M059J (cell line): ENCODE measurements at places on chromosomes 1 and 21.

- DNase-seq, result no peak
Measured at GRCh38 chr1:175390522-175391254, 198.1 kb upstream of the KIAA0040 start.

- DNase-seq, result no peak
Measured at GRCh38 chr1:203037509-203038190, 11.4 kb downstream of the PPFIA4 start.

GRCh38 chr1:246773213-246773641, 49.0 kb downstream of the SCCPDH start:
- no peak for DNase-seq

DNA sequence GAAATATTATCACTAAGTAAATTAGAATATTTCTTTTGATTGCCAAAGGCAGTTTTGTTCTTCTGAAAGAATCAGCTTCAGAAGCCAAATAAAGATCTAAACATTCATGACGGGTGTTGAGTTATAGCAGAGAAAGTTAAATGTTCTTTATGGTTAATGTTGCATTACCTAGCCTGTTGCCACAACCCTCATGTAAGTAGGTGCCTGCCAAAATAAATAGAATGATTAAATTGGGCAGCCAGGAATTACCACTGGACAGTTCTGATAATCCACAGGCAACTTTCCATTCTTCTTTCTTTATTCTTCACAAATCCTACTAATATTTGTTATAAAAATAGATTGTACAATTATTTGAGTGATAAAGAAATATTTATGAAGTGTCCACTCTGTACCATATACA, 217.9 kb upstream of the NRIP1 start:
- DNase-seq, result no peak

DNA sequence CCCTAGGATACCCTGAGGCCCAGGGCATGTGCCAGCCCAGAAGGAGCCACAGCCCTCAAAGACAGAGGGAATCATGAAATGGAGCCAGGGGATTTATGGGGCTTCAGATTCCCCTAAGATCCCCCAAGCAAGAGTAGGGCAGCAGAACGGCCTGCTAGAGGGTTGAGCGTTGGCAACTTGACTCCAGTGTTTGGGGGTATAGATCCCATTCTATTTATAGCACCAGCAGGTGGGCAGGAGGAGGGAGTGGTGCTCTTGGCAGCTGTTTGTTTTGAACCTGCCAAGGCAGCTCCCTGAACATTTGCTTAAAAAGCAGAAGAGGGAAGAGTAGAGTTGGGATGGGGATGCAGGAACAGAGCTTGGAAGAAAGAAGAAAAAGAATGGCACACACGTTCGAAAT, 33.7 kb downstream of the GLUL start:
- DNase-seq, result no peak

- DNase-seq, result peak; percentile 60
Measured at GRCh38 chr1:199399996-199400724, 627.4 kb upstream of the NR5A2 start.

DNA sequence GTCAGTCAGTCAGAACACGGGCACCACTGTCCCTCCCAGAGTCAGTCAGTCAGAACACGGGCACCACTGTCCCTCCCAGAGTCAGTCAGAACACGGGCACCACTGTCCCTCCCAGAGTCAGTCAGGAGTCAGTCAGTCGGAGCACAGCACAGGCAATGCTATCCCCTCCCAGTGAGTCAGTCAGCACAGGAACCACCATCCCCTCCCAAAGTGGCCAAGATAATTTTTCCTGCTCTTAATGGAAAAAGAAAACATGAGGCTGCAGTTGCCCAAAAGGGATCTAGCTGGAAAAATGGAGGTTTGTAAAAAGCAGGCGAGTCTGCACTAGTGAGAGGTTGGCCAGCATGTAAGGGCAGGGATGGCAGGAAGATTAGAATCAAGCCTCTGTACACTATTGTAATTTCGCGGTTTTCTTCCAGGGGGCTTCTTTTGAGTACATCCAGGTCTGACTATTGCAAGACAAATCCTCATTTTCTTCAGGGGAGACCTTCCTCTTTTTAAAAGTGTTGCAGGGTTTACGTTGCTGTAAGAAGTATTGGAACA, 213.8 kb downstream of the SIPA1L2 start:
- DNase-seq, result peak; percentile 22

DNA sequence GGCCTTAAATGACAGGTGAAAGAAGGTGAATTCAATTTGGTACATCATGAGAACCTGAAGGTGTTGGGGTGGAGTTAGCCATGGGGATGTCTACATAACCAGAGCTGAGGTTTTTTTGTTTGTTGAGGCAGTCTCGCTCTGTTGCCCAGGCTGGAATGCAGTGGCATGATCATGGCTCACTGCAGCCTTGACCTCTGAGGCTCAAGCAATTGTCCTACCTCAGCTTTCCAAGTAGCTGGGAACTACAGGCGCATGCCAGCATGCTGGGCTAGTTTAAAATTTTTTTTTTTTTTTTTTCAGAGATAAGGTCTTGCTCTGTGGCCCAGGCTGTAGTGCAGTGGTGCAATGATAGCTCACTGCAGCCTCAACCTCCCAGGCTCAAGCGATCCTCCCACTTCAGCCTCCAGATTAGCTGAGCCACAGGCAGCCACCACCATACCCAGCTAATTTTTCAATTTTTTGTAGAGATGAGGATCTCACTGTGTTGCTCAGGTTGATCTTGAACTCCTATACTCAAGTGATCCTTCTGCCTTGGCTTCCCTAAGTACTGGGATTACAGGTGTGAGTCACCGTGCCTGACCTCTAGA, 1.9 kb upstream of the MPZ start:
- no peak for DNase-seq

DNA sequence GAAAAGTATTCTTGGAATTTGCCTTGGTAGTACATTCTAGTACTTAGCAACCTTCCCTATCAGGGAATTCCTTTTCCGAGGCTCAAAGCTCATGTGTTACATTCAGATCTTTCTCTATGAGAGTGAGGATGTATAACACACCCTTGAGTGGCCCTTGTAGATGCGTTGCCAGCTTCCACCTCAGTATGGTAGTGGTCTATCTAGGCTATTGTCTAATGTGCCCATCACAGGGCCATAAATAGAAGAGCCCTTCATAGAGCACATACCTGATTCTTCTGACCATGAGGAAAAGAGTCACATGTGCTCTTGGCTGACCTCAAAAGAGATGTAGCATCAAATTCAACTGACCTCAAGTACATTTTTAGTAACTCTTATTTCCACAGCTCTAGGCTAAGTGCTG, 14.0 kb upstream of the ZC3H11B start:
- no peak for DNase-seq

DNA sequence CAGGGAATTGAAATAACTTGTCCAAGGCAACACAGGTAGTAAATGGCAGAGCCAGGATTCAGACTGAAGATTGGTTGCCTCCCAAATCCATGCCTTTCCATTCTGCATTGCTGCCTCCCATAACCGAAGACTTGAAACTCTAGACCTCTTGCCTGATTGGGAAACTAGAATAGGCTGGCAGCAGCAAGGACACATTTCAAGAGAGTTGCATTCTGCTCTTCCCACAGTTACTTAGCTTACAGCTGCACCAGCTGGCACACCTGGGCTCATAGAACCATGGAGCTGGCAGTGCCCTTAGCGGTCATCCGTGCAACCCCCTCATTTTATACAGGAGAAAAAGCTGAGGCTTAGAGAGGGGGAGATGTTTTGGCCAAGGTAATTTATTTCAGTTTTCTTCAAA, 8.0 kb downstream of the TRNAU1AP start:
- no peak for DNase-seq

DNA sequence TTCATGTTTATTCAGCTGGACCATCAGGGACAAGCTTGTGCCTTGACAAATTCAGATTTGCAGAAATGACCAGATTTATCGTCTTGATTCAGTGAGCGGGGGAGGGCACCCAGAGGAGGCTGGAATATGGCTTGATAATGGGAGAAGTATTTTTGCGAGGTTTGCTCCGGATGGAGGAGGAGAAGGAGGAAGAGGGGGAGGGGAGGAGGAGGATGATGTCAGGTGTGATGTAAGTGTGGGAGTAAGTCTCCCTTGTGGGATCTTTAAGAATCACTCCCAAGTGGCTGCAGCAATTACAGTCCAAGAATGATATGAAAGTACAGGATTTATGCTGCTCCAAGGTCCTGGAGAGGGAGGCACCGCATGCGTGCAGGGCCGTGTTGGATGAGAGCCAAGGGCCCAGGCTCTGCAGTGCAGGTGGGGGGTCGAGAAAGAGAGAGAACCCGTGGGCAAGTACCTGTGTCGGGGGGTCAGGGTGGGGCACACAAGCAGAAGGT, 5.6 kb upstream of the ZNF496 start:
- DNase-seq, result peak; percentile 52

- DNase-seq, result peak; percentile 86
Measured at GRCh38 chr1:87149241-87150041, 179.2 kb upstream of the LMO4 start.

GRCh38 chr1:13965770-13966398, 265.9 kb downstream of the PRDM2 start:
- DNase-seq, result peak; percentile 59

DNA sequence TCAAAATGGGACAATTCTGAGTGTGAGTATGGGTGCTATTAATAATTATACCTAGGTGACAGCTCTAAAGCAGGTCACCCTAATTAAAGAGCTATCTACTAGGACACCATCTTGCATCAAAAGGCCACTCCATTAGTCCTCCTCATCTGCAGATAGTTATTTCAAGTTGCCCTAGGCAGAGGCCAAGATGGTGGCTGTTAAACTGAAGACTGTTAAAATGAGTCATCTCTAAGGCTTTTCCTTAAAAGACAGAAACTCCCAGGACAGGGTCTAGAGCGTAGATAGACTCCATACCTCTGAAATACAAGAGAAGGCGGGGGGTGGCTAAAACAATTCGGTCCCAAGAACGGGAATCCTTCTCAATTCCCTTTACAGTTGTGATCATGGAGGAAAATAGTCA, 4.5 kb upstream of the ZNF697 start:
- peak; percentile 29 for DNase-seq

GRCh38 chr1:204338360-204338759, 21.4 kb downstream of the PLEKHA6 start:
- DNase-seq, result no peak

DNA sequence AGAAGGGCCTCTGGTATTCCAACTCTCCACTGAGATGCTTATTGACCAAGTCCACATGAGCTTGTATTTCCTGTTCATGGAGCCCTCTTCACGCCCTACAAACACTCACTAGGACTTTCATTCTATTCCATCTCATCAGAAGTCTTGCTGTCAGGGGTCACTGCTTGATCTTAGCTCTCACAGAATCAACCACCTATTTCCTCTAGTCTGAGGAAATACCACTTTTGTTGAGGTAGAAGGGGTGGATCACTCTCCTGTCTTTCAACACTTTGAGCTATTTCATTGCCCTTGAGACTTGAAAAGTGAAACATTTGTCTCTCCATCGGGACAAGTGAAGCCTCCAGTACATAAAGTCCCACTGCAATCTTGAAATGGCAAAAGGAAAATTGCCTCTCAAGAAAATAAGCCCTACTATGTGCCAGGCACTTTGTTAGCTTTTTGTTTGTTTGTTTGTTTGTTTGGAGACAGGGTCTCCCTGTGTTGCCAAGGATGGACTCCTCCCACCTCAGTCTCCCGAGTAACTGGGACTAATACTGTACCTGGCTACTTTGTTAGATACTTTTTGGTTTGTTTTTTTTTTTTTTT, 19.8 kb upstream of the FAM110D start:
- DNase-seq, result no peak

DNA sequence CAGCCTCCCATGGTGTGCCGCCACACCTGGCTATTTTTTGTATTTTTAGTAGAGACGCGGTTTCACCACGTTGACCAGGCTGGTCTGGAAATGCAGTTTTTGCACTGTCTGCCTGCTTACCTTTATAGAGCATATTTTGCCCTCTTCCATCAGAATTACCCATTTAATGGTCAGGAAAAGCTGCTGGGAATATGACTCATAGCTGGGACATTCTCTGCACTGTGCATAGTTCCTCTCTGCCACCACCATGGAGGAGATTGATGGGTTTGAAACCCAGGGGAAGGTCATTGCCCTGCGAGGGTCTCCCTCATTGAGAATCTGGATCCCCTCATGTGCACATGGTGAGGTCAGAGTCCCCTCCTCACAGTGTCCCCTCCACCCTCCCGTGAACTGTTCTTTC, 32.1 kb downstream of the MX1 start:
- peak; percentile 60 for DNase-seq

GRCh38 chr1:12276225-12276624, 46.4 kb downstream of the VPS13D start:
- DNase-seq, result no peak

DNA sequence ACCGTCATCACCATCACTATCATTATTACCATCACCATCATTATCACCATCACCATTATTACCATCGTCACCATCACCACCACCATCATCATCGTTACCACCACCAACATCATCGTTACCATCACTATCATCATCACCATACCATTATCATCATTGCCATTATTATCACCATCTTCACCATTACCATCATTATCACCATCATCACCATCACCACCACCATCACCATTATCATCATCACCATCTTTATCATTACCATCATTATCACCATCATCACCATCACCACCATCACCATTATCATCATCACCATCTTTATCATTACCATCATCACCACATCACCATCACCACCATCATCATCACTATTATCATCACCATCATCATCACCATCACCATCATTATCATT, 112.9 kb downstream of the AJAP1 start:
- no peak for DNase-seq

DNA sequence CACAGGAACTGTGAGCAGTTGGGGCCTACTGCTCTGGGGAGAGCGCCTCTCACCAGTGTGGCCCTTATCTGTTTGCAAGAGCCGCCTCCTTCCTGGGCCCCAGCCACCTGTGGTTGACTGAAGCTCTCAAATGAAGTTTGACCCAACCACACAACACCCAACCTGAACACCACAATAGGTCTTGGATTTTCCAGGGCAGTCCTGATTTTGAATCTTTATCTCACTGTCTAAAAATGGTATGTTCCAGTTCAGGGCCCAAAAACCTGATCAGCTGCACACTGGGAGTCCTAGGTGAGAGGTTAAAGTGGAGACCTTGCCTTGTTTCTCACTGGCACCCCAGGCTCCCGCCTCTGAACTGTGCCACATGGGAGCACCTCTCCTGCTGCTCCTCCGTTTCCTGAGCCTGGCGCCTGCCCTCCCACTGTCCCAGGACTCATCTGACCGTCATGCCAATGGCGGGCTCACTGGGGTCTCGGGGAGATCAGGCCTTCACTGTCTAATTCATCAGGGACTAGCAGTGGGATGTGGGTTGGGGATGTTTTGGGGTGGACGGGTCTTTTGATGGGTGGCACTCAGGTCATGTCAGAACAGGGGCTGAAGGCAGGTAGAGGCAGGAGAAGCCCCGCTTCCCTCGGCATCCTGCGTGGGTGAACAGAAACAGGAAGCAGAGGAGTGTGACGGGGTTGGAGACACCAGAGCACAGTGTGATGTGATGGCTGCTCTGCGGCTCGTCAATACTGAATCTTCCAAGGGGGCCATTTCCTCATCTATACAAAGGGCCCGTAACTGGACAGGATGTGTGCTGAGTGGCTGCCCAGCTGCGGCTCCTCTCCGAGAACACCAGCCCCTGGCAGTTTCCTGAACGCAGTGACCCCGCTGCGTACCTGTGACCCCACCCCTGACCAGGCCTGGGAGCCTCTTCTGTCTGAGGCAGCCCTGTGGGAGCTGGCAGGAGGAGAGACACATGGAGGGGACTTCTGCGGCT, 59.6 kb upstream of the ITPKB start:
- no peak for DNase-seq

- no peak for DNase-seq
Measured at GRCh38 chr1:220250681-220251080, 21.6 kb downstream of the RAB3GAP2 start.
